ENCODE measurements at places on chromosomes 1 and 21.

DNA sequence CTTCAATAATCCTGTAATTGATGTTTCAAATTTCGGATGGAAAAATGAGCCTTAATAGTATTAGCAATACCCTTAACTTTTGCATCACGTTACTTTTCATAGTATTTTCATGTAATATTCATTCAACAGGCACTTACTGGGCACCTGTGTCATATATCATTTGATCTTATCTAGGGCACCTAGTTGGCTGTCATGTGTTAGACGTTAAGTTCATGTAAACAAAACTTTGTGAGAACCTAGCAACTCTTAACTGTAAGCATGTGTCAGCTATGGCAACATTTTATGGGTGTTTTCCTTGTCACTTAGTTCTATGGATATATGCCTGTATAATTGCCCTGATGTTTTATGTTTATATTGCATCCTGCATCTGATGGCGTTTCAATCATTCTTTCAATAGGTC is 777 bp downstream of the LAMC2 start:
- DNase-seq, result no peak

DNA sequence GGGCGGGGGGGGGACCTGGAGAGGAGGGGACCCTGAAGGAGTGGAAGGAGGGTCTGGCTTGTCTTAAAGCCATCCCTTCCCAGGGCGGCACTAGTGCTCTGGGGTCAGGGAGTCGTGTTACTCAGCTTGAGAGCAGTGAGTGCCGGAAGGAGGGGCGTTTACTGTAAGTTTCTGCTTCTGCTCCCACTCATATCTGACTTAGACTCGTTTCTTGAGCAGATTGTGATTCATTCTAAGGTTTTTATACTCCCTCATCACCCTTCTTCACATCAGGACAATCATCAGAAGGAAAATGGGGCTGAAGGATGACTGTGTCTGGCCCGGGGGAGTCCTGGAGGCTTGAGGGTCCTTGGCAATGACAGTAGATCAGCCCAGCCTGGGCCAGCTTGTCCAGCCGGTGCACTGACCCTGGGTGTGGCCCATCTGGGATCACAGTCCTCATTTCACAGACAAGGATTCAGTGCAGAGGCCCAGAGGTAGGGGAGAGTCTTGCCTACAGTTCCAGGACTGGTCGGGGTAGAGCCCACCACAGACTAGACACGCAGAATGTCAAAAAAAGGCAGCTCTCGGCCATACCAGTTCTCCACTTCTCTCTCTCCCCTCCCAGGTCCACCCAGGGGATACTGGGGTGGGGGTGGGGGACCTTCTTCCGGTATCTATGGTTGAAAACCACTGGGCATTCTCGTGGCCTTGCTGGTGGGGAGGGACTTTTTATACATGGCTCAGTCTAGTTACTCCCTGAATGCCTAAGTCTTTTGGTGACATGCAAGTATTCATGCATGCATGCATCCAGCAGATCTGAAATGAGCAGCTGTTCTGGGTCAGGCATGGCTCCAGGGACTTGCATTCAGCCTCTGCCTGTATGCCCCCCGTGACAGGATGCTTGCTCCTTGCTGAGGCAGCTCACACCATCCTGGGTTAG is 5.1 kb downstream of the TNFRSF8 start:
- no peak for DNase-seq

GRCh38 chr1:203130358-203130985 is 2.9 kb downstream of the ADORA1 start:
- no peak for DNase-seq

GRCh38 chr21:36236052-36236730 is 79.6 kb downstream of the DOP1B start:
- no peak for DNase-seq

- no peak for DNase-seq
These were observed 171.5 kb downstream of the RUNX1 start for GRCh38 chr21:34877485-34878128.

DNA sequence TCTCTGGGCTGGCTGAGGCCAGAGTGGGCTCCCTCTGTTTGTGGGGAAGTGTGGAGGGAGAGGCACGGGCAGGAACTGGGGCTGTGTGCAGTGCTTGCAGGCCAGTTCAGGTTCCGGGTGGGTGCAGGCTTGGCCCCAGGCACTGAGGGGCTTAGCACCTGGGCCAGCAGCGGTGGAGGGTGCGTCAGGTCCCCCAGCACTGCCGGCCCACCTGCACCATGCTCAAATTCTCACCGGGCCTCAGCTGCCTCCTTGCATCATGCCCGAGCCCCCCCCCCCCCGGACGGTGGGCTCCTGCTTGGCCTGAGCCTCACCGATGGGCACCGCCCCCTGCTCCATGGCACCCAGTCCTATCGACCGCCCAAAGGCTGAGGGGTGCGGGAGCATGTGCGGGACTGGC is 26.3 kb upstream of the FCGR2A start:
- DNase-seq, result no peak

- DNase-seq, result no peak
These were observed 30.6 kb downstream of the CDK18 start for GRCh38 chr1:205535096-205535495.

GRCh38 chr1:32791881-32792280 is 25.3 kb downstream of the YARS1 start:
- no peak for DNase-seq

DNA sequence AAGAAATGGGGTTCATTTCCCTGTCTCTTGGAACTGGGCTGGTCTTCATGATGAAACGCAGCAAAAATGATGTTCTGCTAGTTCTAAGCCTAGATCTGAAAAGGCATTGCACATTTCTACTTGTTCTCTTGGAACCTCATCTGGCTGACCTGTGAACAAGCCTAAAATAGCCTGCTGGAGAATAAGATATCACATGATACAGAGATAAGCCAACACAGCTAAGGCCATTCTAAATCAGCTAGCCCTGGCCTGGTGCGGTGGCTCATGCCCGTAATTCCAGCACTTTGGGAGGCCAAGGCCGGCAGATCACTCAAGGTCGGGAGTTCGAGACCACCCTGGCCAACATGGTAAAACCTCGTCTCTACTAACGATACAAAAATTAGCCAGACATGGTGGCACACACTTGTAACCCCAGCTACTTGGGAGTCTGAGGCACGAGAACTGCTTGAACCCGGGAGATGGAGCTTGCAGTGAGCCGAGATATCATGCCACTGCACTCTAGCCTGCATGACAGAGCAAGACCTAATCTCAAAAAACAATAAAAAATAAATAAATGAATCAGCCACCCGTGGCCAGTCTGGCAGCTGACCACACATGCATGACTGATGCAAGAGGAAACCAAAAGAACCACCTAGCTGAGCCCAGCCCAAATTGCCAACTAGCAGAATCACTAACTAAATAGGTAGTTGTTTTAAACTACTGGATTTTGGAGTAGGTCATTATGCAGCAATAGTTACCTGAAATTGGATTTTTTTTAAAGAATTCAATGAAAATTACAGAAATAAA is 18.0 kb downstream of the CD244 start:
- no peak for DNase-seq

GRCh38 chr1:113904293-113904673 is 316 bp downstream of the AP4B1 start:
- no peak for DNase-seq

DNA sequence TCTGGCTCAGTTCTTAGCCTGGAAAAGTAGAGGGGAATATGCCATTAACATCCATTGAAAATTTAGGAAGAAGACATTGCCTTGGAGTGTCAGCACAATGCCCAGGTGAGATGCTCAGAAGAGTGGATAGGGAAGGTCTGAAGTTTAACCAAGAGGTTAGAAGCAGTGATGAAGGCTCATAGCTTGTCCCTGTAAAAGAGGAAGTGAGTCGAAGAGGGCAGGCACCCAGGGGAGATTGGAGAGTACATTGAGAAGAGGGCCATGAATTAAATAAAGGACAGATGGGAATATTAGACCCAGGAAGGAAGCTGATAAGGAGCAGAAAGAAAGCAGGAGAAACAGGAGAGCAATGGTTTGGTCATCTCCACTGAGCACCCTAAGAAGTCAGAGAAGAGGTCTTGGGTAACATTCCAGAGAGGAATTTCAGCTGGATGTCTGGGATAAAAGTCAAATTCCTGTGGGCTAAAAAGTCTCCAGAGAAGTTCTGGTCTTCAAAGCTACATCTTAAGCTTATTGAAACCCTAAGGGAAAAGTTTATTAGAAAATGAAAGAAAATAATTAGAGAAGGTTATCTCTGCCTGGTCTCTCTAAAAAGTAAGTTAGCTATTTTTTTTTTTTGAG is 17.3 kb downstream of the C8B start:
- DNase-seq, result no peak

GRCh38 chr1:207352554-207352953 is 31.1 kb downstream of the CD55 start:
- no peak for DNase-seq

DNA sequence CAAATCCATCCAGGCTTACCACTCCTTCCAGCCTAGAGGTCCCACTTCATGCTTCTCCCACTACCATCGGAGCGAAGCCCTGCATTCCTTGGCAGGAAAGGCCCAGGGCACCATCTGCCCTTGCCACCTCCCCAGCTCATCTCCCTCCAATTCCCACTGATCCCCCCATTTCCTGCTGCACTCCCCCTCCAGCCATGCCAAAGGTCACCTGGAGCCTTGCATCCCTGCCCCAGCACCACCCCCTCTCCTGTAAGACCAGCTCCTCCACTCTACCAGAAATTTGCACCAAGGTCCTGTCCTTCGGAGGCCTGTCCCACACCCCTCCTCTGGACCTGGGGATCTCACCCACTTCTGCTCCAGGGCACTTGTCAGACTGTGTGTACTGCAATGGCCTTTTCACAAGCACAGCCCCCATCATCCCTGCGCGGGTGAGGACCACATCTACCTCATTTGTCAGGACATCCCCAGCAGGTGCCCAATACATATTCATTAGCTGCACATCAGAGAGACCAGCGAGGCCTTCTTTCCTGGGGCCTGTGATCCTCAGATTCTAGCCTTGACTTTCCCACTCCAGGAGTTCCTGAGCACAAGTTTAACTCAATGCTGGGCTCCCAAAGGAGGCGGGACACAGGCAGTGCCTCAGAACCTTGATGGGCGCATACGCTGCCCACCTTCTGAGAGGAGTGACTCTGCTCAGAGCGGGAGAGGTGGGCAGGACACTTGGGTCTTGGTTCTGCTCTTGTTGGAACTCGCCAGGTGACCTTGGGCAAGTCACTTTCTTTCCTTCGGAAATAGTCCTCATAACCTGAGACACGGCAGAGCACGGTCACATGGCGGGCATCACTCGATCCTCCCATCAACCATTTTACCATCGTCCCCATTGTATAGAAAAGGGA is 49.9 kb upstream of the EDN2 start:
- DNase-seq, result no peak

DNA sequence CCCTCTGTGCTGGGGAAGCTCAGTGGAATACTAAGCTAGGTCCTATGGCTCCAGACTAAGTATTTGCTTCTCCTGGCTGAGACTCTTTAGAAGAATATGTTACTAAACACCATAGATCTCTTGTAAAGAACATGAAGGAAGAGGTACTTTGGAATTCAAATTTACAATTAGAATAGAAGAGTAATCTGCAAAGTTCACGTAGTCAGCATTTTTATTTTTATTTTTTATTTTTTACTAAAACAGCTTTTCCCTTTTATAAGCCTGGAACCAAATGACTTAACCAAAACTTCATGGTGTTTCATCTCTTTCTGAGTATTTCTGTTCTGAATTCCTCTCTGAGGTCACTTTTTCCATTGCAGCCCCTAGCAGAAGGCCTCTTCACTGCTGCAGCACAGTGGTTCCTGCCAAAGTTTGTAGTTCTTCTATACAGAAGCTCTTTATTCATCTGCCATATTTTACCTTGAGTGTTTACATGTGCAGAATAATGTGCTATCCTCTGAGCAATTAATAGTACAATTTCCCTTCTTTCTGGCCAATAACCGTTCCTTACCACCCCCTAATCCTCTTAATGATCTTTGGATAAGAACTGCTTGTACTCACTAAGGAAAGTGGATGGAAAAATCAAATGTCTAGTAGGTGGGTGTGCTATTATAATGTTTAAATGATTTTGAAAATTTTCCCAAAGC is 27.2 kb downstream of the TSEN15 start:
- DNase-seq, result no peak

GRCh38 chr1:245290836-245291235 is 136.1 kb downstream of the KIF26B start:
- DNase-seq, result no peak

DNA sequence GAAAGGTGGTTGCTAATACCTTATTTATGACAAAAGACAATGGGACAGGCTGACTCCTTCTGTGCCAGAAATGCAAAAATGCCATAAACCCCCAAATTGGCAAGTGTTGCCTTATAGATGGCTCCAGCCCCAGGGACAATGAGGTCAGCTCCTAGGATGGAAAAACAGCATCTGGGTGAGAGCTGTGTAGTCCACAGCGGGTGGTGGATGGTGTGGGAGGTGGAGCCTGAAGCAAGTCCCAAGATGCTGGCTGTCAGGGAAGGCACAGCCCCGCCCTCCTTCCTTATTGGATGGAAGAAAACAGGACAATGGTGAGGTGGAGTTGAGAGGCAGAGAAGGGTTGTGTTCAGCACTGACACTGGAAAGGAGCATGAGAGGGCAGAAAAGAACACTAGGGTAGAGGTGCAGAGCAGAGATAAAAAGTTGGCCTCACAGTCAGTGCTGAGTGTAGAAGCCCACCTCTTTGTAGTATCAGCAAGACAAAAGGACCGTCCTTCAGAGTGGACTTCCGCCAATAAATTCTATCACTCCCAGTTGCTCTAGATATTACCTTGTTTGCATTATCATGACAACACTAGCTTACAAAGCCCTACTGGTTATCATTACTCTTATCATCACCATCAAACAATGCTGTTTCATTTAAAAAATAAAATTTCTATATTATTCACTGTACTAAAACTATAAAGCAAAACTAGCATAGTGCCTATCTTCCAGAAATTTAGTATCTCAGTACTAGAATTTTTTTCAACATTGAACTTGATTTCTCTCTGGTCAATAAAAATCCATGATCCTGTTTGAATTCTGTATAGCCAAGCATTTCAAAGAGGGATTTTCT is 3.7 kb upstream of the SDE2 start:
- DNase-seq, result peak; percentile 38

DNA sequence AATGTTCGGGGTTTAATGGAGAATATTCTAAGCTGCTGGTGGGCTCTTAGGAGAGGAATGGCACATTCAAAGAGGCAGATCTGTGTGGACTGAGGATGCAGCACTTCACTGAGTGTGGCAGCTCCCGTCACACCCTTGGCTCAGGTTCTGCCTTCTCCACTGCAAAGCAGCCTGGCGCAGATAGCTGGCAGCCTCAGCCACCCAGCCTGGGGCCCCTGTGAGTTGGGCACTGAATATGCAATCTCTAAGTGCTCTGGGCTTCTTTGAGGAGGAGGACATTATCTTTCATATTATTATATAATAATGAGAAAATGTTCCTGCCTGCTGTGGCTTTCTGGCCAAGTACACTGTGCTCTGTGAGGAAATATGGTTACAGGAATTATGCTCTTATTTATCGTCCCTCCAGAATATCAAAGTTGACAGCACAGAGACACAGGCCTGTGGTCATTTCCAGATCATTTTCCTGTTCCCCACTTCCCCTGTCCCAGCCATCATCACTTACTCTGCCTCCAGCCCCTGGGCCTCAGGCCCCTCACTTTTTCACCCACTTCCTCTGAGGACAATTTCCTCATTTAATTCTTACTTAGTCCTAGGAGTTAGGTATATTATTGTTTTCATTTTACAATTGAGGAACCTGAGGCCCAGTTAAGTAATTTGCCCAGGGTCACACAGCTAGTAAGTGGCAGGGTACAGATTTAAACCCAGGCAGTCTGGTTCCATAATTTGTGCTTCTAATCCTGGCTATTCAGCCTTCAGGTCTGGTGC is 53.6 kb downstream of the MAB21L3 start:
- no peak for DNase-seq

GRCh38 chr1:61782771-61783170 is 40.5 kb downstream of the PATJ start:
- no peak for DNase-seq

Measured in DMS 273 treated with DMSO at 0.1 percent for 48 hours (cell line).